Hematopoietic multipotent progenitor cell (in vitro differentiated cells): ENCODE measurements at places on chromosomes 11 and 22.
A peak's percentile ranks its signal among the peaks of the same experiment; 100 is the strongest.

- DNase-seq: no peak
Measured at GRCh38 chr22:30574997-30575671, 669 bp upstream of the GAL3ST1 start.

DNA sequence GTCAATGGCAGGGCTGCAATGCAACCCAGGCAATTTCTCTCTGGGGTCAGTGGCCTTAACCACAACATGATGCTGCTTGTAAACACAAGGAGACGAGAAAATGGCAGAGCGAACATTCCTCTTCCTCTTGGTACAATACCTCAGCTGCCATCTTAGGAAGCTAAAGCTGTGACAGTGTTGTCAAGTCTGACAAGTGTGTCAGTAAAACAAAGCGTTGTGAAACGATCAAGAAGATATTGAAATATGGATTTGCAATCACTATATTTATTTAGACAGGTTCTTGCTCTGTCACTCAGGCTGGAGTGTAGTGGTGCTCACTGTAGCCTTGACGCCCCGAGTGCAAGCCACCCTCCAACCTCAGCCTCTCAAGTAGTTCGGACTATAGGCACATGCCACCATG is 14.5 kb upstream of the USP47 start:
- DNase-seq: no peak

DNA sequence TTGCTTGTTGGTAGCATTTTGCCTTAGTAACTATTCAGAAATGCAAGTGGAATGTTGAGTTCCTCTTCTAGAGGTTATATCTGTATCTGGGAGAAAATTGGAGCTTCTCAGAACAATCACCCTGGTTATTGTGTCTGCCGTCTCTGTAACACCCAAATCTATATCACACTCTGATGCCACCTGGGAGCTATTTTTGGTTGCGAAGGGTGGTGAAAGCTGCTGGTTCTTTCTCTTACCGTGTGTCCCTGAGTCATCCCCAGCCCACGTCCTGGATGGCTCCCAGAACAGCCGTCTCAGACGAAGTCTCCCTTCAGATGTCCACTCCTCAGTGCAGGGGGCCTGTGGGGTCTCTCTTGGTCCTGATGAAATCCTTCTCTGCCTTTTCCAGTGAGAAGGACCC is 83.5 kb downstream of the C22orf31 start:
- DNase-seq: no peak

DNA sequence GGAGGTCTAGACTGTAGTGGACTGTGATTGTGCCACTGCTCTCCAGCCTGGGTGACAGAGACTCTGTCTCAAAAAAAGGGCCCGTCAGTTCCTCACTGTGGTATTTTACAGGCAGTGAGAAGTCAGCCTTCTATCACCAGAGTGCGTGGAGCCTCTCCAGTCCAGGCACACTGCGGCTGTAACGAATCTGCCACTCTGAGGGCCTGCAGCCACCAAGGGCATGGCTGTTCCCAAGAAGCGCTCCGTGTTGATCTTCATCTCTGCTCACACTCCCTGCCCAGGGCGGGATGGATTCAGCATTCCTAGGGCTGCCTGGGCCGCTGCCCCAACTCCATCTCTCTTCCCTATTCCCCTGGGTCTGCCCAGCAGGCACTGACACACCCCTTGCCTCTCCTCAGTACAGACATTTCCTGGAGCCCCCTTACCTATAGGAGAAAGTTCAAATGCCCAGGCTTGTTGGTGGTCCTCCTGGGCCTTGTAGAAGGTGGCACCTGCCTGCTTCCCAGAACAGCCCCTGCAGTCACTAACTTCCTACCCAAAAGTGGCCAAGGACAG is 148.4 kb downstream of the CACNA1I start:
- no peak for DNase-seq

GRCh38 chr11:73233211-73233610 is 15.1 kb downstream of the P2RY2 start:
- DNase-seq: no peak

- DNase-seq: no peak
Measured at GRCh38 chr11:130488848-130489584, 40.6 kb downstream of the ADAMTS15 start.

DNA sequence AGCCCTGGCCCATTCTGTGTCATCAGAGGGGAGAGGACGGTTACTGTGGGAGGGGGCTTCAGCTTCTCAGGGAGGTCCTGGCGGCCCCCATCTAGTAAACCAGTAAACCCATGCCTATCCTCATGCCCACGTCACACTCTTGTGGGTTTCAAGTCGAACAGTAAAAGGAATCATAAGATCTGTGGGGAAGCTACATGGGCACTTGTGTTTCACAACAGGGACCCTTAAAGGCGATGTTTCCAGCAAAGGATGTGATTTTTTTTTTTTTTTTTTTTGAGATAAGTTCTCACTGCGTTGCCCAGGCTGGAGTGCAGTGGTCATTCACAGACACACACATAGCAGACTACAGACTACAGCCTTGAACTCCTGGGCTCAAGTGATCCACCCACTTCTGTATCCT is 9.2 kb upstream of the PARVG start:
- DNase-seq: no peak

GRCh38 chr11:84780689-84781293 is 846.4 kb downstream of the DLG2 start:
- no peak for DNase-seq

DNA sequence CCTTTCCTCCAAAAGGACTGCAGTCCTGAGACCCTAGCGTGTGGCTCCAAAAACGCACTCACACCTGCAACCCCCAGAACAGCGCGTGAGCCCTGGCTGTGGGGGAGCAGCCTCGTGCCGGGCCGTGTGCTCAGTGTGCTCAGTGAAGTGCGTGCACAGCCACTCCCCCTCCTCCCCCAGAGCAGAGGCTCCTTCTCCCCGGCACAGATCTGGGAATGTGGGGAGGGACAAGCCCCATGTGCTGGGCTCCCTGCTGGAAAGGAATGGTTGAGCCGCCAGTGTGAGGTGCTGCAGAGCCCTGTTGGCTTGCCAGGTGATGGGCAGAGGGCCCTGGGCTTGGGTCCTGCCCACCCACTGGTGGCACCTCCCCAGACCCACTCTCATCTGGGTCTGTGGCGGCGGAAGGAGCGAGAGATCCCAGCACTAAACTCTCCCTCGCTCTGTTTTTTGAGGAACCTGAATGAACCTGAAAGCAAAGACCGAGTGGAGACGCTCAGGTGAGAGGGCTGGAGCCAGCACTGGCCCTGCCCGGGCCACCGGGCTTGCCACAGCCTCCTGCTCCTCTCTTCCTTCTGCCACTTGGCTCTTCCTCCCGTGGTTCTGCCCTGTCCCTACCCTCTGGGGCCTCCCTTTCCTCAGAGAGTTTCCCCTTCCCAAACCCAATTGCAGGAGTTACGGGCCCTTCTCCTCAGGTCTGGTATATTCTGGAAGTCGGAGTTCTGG is 9.0 kb downstream of the RCOR2 start:
- no peak for DNase-seq

- DNase-seq: peak; percentile 60
Measured at GRCh38 chr11:67584205-67584880, 731 bp downstream of the GSTP1 start.
